Fibroblast of lung (primary cell): ENCODE measurements at places on chromosomes 6 and 20. TPM values are rescaled to one million over a fixed set of nuclear protein-coding genes. Genes with fewer than 3 reads are reported as not detected.

PTPRT gene
- total RNA-seq, result not detected in 2 replicates

- peak; percentile 92 for DNase-seq
- peak overlapping the region; percentile 47 for H3K27ac ChIP-seq
- no peaks in the 10 kb centered on the region for H3K36me3 ChIP-seq
- H3K27me3 ChIP-seq, result no peaks in the 10 kb centered on the region
- no peak overlapping the region for H3K4me3 ChIP-seq
- peaks cover 2% of the 10 kb centered on the region for H3K4me1 ChIP-seq
These were observed 41.0 kb downstream of the SOX4 start for GRCh38 chr6:21634582-21634981.

GRCh38 chr6:14953836-14954235, 292.0 kb upstream of the JARID2 start:
- no peak overlapping the region for H3K4me3 ChIP-seq
- no peaks in the 10 kb centered on the region for H3K4me1 ChIP-seq
- H3K27me3 ChIP-seq, result no peaks in the 10 kb centered on the region
- no peak overlapping the region for H3K27ac ChIP-seq

GRCh38 chr6:107956586-107957307, 1.3 kb downstream of the SEC63 start:
- H3K4me1 ChIP-seq, result no peaks in the 10 kb centered on the region
- peaks cover 2% of the 10 kb centered on the region for H3K36me3 ChIP-seq
- no peaks in the 10 kb centered on the region for H3K27me3 ChIP-seq
- H3K4me3 ChIP-seq, result peak overlapping the region; percentile 65

GRCh38 chr6:122996794-122997505, 915 bp downstream of the CLVS2 start:
- no peak for DNase-seq
- no peaks in the 10 kb centered on the region for H3K27me3 ChIP-seq
- H3K4me1 ChIP-seq, result no peaks in the 10 kb centered on the region
- H3K4me3 ChIP-seq, result no peak overlapping the region

DNAH8 gene
- total RNA-seq, result under 0.01 TPM in 2 replicates

MEA1 gene
- 52.1 and 60.9 TPM in 2 replicates for total RNA-seq

OSTM1 gene
- 31.3 and 31.9 TPM in 2 replicates for total RNA-seq

DNA sequence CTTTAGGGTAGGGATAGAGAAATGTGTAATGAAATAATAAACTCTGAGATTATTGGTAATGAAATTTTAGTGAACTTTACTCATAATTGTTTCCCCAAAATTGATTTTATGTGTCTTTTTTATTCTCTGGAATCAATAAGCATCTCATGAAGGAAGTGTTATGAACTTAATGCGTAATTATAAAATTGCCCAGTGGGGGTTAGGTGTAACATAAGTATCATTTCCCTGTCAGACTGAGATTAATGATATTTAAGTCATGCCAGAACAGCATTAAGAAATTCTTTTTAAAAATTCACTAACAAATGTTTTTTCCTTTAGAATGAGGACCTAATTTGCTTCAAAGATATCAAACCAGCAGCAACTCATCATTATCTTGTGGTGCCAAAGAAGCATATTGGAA, 10.0 kb downstream of the HINT3 start:
- H3K27me3 ChIP-seq, result no peaks in the 10 kb centered on the region
- no peaks in the 10 kb centered on the region for H3K4me1 ChIP-seq
- H3K27ac ChIP-seq, result no peak overlapping the region
- H3K36me3 ChIP-seq, result no peaks in the 10 kb centered on the region
- H3K4me3 ChIP-seq, result no peak overlapping the region
- DNase-seq, result no peak

GRCh38 chr6:37643851-37644672, 53.6 kb downstream of the MDGA1 start:
- no peak overlapping the region for H3K27ac ChIP-seq
- no peaks in the 10 kb centered on the region for H3K4me1 ChIP-seq
- no peaks in the 10 kb centered on the region for H3K36me3 ChIP-seq
- no peak for DNase-seq
- no peaks in the 10 kb centered on the region for H3K27me3 ChIP-seq
- no peak overlapping the region for H3K4me3 ChIP-seq

GRCh38 chr6:131223416-131223815, 88.1 kb downstream of the AKAP7 start:
- H3K27ac ChIP-seq, result no peak overlapping the region
- no peaks in the 10 kb centered on the region for H3K4me1 ChIP-seq
- no peaks in the 10 kb centered on the region for H3K27me3 ChIP-seq
- no peak for DNase-seq
- no peak overlapping the region for H3K4me3 ChIP-seq
